Substantia nigra (tissue), 51 donors: ENCODE measurements at places on chromosomes 1 and 21.

- no peak for DNase-seq
These were observed 2.7 kb downstream of the SERPINC1 start for GRCh38 chr1:173914366-173914871.

- no peak for DNase-seq
These were observed 126.8 kb upstream of the DEPDC1 start for GRCh38 chr1:68623700-68624099.

DNA sequence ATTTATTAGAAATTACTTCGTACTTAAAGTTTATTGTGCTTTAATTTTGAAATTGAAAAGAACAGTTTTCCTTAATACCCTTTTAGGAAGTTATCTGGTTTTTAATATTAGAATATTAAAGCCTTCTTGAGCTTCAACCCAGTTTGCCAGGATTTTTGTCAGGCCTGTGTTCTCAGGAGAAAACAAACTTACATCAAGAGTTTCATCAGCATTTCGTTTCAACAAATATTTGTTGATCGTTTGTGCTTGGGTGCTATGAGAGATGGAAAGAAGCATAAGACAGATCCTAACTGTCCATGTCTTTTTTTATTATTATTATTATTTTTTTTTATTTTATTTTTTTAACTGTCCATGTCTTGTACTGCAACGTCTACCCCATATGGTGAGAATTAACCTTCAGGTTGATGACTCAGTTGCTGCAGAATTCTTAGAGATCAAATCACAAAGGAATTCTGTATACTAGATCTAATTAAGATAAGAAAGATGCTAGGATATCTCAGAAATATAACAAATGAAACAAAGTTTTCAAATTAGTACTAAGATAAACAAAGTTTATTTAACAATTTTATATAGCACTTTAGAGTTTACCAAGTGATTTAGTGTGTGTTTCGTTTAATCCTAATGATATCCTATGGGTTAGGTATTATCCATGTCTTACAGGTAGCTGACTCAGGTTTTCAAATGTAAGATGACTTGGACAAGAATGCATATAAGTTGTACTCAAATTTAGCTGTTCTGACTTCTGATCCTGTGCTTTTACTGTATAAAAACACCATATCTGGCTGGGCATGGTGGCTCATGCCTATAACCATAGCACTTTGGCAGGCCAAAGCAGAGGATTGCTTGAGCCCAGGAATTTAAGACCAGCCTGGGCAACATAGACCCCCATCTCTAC lies 14.3 kb downstream of the FBXO28 start:
- DNase-seq, result no peak

DNA sequence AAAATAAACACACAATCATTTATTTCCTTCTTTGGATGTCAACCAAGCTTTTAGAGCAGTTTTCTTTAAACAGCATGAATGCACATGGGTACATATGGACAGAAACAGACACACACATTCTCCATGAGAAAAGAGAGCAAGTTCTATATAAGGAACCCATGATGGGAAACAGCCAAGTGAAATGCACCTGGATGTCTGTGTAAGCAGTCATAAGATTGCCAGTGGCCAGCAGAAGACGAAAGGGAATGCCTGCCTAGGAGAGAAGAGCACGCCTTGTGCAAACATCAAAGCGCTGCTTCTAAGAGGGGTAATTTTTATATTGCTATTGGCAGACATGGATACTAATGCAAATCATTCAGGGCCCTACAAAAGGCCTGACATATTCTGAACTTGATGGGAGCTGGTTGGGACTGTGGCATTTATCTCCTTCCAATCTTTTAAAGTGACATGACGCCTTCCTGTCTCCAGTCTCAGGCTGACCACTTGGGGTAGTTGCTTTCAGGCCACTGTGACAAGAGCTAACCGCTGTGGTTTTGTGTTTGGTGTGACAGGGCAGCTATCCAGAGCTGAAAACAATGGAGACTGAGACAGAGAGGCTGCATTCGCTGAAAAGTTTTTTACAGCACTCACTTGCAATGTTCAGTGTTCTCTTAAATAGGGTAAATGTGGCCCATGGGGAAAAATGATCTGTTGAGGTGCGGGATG lies 75.0 kb upstream of the DPT start:
- peak; percentile 20 for DNase-seq

- DNase-seq, result no peak
These were observed 28.3 kb downstream of the LRRC3 start for GRCh38 chr21:44483288-44484237.
